ENCODE measurements at places on chromosomes 4 and X. TPM values are rescaled to one million over a fixed set of nuclear protein-coding genes. Genes with fewer than 3 reads are reported as not detected.

- DNase-seq: no peak
Measured at GRCh38 chrX:121036137-121036536, 11.3 kb upstream of the GLUD2 start.

- no peak for DNase-seq
Measured at GRCh38 chr4:109429545-109429944, 4.1 kb upstream of the SEC24B start.

- DNase-seq: no peak
Measured at GRCh38 chrX:153366119-153366518, 32.2 kb downstream of the ZNF275 start.

DNA sequence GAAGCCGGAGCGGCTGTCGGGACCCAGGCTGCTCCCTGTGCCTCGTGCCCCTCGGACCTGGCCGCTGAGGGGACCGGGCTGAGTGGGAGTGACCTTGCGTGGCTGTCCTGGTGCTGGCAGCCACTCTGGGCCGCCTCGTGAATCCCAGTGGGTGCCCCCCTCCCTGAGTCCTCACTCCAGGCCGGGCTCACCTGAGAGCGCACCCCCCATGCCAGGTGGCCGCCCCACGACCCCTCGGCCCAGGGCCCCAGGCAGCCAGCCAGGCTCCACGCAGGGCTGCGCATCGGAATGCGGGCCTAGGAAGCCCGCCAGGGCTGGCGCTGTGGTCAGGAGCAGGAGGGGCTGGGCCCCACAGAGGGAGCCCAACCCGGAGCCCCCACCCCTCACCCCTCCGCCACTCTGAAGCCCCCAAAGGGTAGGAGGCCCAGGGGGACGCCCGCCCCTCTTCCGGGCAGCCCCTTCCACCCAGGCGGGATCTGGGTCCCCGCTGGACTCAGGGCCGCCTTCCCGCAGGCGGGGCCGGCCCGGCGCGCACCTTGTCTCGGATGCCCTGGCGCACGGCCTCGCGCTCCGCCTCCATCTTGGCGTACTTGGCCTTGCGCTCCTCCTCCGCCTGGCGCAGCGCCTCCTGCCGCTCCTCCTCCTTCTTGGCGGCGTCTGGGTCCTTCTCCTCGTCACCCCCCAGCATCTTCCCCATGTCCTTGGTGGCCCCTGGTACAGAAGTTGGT, 33.9 kb downstream of the CPLX1 start:
- DNase-seq: no peak

DNA sequence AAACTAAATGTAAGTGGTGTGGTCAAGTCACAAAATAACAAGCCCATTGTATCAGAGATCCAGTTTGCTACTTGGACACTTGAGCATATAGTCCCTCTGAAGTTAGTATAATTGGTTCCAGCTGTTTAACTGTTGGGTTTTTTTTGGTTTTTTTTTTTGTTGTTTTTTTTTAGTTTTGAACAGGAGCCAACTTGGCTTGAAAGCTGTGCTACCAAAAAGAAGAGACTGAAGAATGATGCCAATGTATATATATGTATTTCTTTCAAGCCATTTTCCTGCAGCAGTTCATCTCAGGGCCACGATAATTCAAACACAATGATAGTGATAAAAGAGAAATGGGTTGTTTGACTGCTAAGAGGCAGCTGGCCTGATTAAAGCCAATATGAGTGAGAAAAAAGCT, 138.3 kb downstream of the PCDH18 start:
- DNase-seq: no peak

DNA sequence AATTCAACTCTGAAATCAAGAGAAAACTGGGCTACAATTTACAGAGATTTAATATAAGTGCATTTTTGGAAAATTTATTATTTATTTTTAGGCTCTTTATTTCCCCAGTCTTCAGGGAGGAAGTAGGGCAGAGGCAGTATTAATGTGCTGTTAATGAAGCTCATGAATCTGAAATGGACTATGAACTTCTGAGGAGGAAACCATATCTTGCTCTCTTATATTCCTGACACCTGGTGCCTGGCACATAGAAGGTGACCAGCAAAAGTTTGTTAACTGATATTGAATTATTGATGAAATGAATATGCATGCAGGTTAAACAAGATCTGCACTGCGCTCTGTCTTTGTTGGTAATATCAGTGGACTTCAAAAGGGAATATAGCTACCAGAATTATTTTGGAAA, 55.1 kb downstream of the UGT8 start:
- DNase-seq: no peak

GRCh38 chrX:108087792-108088191, 3.5 kb downstream of the PSMD10 start:
- DNase-seq: no peak

GRCh38 chr4:78360466-78360865, 191.1 kb upstream of the ANXA3 start:
- no peak for DNase-seq

DNA sequence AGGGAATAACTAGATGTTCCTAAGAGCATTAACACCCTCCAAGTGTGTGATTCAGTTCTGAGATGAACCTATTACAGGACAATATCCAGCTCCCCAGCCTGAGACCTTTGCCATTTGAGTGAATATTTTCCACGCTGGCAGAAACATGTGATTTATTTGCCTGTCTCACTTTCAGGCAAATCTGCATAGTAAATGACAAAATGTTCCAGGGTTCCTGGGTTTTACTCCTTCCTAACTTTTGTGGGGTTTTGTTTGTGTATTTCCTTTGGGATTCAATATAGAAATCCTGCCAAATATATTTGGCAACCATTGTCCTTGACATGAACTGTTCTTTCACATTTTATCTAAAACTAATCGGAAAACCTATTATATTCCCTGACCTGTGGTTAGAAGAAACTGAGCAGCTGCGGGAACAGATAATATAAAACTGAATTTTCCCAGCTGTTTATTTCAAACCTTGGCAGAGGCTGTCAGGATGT, 12.5 kb downstream of the F8 start:
- DNase-seq: no peak

DNA sequence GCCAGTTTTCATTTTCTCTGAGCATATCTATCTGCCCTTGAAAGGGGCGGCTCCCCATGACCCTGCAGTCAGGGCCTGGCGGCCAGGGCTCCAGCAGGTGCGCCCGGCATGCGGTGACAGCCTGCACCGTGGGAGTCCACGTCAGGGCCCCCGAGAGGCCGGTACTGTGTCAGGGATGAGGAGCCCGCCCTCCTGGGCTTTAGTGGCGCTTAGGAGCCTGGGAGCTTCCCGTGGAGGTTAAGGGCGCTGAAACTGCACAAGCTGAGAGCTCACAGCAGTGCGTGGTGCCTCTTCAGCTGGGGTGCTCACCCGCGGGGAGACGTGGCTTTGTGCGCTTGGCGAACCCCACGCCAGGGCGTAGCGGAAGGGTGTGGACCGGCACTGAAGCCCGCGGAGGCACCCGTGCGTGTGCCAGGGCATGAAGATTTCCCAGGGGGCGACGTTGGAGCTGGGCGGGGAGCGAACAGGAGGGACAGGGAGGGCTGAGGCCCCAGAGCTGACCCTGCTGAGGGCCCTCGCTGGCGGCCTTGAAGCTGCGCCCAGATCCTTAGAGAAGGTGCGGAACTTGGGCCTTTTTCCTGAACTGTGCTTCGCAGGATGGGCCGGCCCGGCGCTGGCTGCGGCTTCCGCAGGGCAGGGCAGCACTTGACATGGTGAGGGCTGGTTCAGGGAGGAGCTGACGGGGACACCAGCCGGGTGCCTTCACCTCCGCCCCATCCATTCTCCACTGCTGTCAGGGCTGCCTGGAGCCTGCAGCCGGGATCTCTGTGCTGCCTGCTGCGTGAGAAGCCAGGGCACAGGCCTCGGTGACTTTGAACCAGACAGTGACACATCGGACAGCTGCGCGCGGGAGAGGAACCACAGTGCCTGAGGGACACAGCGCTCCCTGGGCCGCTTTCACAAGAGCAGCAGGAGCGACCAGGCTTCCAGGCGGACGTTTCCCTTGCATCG, 32.9 kb downstream of the HTT-AS start:
- DNase-seq: peak; percentile 93

DNA sequence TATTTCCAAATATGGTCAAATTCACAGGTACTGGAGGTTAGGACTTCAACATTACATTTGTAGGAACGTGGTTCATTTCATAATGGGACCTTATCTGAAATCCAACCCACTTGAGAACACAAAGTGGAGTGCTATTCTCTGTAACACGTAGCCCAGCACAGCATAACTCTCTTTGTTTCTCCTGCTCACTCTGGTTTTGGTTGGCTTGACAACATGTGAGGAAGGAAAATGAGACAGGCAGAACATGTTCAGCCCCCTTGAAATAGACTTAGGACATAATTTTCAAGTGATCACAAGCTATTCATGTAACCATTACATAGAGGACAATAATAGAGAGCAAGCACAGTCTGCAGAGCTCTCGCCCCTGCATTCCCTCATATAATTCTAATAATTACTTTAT, 115.1 kb upstream of the SMIM10 start:
- no peak for DNase-seq

DNA sequence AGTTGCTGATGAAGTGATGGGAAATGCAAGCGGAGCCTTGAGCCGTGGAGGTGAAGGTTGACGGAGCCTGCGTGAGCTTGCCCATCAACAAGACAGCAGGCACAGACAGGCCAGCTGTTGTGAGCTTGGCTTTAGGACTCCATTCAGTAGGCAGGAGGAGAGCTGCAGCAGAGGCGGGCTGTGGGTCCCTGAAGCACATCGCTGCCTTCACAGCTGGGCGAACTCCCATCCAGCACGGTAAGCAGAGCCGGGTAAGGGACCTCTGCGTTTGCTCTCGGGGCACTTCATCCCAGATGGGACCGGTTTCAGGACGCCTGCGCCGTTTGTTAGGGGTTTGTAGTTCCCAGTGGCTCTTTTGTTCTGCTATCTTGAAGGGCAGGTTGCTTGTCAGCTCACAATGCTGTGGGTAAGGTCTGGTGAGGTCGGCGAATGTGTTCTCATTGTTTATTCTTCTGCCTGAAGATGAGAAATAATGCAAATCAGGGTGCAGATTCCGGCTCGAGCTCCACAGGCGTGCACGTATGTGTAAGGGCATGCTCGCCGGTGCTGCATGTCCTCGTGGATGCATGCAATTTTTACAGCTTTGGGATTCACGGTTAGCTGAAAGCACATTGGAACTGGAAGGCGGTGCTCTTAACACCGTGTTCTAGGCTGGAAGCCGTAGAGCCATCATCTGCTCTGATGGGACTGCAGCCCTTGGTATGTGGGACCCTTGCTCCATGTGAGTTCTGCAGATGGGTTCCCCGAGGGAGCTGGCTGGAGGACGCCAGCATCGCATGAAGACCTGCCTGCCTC, 54.6 kb upstream of the CLDN34 start:
- peak; percentile 14 for DNase-seq

GRCh38 chrX:66232296-66232695, 68.2 kb downstream of the HEPH start:
- no peak for DNase-seq

- DNase-seq: no peak
Measured at GRCh38 chrX:46630141-46630540, 56.6 kb downstream of the CHST7 start.

- DNase-seq: peak; percentile 72
Measured at GRCh38 chr4:38673130-38673978, 9.4 kb downstream of the KLF3 start.

DNA sequence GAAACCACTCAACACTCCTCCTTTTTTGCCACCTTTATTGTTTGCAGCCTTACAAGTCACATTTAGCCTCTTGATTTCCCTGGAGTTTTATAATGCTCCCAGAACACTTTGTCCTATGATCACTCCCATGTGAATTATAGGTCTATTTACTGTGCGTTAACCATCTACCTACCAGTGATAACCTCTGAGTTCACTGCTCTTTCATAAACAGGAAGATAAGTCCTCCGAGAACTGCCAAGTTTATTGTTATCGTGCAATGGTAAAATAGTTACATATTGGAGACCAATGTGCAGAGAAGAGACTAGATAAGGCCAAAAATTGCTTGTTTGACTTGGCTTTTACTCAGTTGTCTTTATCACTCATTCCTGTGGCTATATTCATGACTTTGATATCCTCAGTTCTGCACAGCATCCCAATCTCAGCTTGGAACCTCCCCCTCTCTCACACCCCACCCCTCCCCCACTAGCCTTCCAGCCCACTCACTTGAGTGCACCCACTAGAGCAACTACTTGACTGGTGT, 12.9 kb upstream of the NUDT9 start:
- DNase-seq: no peak

DNA sequence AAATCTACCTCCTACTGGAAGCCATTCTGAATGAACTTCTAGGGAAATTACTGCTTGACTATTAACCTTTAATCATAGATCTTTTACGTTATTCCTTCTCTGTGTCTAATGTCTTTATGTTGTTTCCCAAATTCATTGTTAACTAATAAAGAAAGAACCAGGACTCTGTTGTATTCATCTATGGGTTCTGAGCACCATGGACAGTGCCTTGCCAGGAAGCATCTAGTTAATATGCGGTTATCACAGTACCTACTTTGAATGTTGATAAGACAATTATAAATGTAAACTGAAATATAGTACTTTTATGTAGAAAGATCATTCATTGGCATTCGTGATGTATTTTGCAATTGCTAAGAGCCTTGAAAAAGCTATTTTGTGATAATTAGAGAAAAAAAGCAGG, 23.8 kb downstream of the NWD2 start:
- DNase-seq: no peak

DNA sequence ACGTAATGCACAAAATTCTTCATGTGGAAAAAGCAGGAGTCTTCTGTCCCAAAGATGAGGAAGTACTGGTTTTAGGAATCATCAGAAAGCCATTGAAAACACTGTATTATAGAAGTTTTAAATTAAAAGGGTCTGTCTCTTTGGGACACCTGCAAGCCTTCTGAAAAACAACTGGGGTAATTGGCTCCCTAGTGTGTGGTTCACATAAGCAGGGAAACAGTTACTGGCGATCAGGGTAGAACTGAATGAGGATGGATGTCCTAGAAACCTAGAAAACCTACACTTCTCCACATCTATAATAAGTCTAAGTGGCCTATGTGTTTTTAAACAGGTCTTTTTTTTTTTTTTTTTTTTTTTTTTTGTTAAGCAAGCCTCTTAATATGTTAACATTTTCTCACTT, 945.5 kb upstream of the PCDH10 start:
- DNase-seq: no peak

DNA sequence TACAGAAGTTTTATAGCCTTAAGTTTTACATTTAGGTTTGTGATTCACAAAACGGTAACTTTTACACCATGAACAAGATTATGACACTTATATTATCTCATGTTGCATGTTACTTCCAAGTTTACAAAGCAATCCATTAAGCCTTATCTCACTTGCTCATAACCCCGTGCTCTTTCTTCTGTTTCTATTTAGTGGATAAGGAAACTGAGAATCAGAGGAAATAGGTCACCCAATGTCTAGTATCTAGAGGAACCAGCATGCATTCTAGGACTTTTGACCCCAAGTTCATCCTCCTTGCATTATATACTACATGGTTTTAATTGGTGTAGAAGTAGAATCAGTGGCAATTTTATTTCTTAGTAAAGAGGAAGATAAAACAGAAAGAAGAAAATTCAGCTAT, 67.0 kb upstream of the ANXA3 start:
- DNase-seq: no peak

GRCh38 chrX:12994321-12994720, 19.4 kb downstream of the TMSB4X start:
- DNase-seq: no peak

GRCh38 chr4:16969696-16970135, 71.3 kb upstream of the LDB2 start:
- DNase-seq: no peak

The SSX1 gene
- total RNA-seq: not detected

The PAGE2B gene
- total RNA-seq: not detected

The CPZ gene
- not detected for total RNA-seq

The MAGEC2 gene
- total RNA-seq: not detected

The MAGEB10 gene
- not detected for total RNA-seq

The CT47B1 gene
- not detected for total RNA-seq

The PPEF1 gene
- total RNA-seq: not detected

The SLIT2 gene
- total RNA-seq: 4.2 TPM

The GBA3 gene
- not detected for total RNA-seq

The SLC7A11 gene
- total RNA-seq: 0.72 TPM
